CD4-positive, alpha-beta memory T cell (primary cell): ENCODE measurements at places on chromosomes 11 and 22. TPM values are rescaled to one million over a fixed set of nuclear protein-coding genes. Genes with fewer than 3 reads are reported as not detected.

IGF2 gene
- total RNA-seq = not detected

- no peaks in the 10 kb centered on the region for H3K4me1 ChIP-seq
- no peak overlapping the region for H3K4me3 ChIP-seq
- no peak for DNase-seq
- H3K27me3 ChIP-seq = no peaks in the 10 kb centered on the region
- H3K27ac ChIP-seq = no peak overlapping the region
- no peaks in the 10 kb centered on the region for H3K36me3 ChIP-seq
These were observed 14.9 kb downstream of the ADAMTS8 start for GRCh38 chr11:130413405-130414106.

MYBPC3 gene
- not detected for total RNA-seq

PATE4 gene
- not detected for total RNA-seq

DAGLA gene
- total RNA-seq = 0.44 TPM

DNA sequence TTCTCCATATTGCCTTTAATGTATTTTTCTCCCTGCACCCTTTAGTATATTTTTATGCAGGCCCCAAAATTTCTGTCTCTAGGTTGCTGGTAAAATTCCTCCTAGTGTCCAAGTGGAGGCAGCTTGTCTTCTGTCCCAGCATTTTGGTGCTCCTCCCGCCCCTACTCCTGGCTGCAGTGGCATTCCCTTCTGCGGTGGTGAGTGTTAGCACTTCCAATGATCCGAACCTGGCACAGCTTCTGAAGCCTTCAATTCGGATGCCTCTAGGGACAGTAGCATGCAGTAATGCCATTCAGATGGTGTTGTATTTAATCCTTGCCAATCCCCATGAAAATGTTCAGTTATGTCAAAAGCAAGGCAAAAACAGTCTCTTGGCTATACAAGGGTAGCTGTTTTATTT lies 5.9 kb downstream of the YWHAH start:
- no peak overlapping the region for H3K4me3 ChIP-seq
- H3K27ac ChIP-seq = no peak overlapping the region
- no peaks in the 10 kb centered on the region for H3K27me3 ChIP-seq
- peaks cover 13% of the 10 kb centered on the region for H3K36me3 ChIP-seq
- peaks cover 79% of the 10 kb centered on the region for H3K4me1 ChIP-seq

DNA sequence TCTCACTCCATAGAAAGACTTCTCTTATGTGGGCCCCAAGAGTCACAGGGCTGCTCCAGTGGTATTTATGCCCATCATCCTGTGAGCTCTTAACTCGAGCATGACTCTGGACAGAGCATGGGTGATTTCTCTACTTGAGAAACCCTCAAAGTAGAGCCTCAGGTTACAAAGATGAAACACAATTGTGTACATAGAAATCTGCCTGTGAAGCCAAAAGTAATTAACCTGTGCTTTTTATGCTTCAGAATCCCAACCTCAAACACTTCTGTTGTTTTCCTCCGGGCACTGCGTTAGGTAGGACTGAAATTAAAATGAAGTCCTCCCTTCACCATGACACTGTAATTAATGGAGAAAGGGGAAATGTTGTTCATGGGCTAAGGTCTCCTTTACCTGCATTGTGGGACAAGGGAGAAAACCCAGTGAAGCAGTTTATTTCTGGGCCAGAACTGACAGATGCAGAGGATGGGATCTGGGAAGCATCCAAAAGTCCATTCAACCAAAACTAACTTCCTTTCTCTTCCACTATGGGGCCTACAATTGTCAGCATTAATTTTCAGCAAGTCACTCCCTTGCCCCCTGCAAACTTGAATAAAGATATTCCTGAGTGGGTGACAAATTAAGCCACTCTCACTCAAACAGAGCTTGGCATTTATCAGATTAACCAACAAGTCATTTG lies 24.1 kb upstream of the POU2AF1 start:
- H3K4me3 ChIP-seq = no peak overlapping the region
- no peak overlapping the region for H3K27ac ChIP-seq
- DNase-seq = no peak
- H3K36me3 ChIP-seq = no peaks in the 10 kb centered on the region
- no peaks in the 10 kb centered on the region for H3K27me3 ChIP-seq

DNA sequence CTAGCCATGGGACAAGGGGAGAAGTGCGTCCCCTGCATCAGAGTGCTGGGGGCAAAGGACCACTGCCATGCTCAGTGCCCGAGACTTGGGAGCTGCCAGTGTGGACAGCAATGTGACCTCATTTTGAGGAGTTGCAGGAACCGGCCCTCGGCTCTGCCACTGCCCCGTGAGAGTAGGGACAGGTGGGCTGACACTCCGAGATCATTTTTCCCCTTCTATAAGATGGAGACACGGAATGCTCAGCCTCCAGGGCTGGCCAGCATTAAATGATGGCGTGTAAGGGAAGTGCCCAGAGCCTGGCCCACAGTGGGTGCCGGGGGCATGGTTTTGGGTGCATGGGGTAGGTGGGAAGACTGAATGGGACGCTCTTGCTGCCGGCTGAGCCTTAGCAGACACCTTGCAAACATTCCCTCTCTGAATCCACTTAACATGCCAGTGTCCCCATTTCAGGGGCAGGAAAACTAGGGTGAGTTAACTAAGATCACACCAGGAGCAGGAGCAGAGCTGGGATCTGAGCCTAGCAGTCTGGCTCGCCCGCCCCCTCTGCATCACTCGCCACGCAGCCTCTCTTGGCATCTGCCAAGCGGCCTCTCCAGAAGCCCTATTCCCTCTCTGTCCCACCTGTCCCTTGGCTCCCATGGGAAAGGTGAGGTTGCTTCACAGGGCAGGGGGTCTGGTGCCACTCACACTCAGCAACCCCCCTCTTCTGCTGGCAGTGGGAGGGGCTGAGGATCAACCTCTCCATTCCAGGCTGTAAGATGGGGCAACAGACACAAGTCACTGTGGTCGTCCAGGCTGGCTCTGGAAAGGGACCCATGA lies 13.6 kb downstream of the NPTXR start:
- H3K36me3 ChIP-seq = no peaks in the 10 kb centered on the region
- H3K4me3 ChIP-seq = no peak overlapping the region
- no peaks in the 10 kb centered on the region for H3K27me3 ChIP-seq

DNA sequence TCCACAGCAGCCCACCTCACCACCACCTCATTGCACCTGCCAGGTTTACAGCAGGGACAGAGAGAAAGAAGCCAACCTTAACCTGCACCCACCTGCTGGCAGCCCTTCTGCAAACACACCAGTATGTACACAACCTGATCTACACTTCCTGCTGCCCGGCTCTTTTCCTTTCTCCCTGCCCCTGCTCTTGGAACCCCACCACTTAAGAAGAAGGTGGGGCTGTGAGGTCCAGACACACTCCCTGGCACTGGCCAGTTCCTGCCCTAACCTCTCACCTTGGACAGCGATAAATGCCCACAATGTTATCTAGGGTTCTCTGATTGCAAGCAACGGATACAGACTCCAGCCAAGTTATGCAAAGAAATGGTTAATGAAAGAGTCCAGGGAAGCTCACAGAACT lies 10.8 kb upstream of the SLC35C1 start:
- H3K4me1 ChIP-seq = no peaks in the 10 kb centered on the region
- H3K27me3 ChIP-seq = no peaks in the 10 kb centered on the region
- H3K27ac ChIP-seq = no peak overlapping the region
- DNase-seq = no peak

RPS25 gene
- 2,705 TPM for total RNA-seq

CHADL gene
- 1.0 TPM for total RNA-seq

DNA sequence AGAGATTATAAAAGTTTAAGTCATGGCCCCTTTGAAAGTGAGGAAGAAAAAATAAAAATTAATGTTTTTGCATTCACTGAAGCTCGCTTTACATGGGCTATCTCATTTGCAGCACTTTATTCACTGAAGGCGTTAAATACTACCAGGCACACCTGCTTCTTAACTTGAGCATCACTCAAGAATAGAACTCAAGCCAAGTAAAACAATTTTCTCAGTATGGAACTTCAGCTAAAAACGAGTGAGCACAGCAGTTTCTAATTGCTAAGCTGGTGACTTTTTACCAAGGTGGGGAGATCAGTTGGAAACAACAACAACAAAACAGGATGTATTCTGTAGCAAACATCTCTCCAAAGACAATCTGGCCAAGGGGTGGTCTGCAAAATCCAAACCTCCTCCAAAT lies 405.6 kb downstream of the RAB38 start:
- H3K4me1 ChIP-seq = no peaks in the 10 kb centered on the region
- H3K27me3 ChIP-seq = no peaks in the 10 kb centered on the region
- no peak for DNase-seq
- H3K4me3 ChIP-seq = no peak overlapping the region
- no peaks in the 10 kb centered on the region for H3K36me3 ChIP-seq

- no peak overlapping the region for H3K27ac ChIP-seq
- no peaks in the 10 kb centered on the region for H3K27me3 ChIP-seq
These were observed 47.0 kb upstream of the SUSD2 start for GRCh38 chr22:24134090-24134846.

DNA sequence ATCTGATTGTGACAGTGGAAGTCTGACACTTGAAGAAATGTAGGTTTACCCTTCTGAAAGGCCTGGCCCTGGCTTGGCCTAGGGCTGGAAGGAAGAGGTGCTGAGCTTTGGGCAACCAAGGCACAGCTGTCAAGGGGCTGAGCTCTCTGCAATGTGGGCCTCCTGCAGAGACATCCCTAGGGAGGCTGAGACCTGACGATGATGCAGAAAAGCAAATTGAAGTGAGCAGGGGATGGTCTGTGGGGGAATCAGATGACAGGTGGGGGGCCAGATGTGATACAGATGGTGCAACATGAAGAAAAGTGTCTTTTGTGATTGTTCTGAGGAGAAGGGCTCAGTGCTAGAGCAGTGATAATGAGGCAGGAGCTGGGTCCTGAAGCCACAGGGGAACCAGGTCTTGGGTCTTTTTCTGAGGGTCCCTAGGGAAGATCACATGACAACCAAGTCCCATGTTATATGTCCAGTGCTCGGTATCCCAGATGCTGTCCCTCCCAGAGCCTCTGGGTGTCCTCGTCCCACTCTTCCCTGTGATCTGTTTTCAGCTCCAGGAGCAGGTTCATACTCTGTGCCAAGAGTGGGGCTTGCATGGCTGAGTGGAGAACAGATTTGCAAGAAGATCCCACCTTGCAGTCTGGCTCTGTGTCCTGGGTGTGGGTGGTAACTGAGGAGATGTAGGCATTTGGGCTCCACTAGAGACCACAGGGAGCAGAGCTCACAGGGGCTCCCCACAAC lies 79.9 kb upstream of the VPREB1 start:
- no peak for DNase-seq
- no peaks in the 10 kb centered on the region for H3K27me3 ChIP-seq
- no peak overlapping the region for H3K4me3 ChIP-seq
- H3K4me1 ChIP-seq = peaks cover 11% of the 10 kb centered on the region
- H3K27ac ChIP-seq = no peak overlapping the region

- no peak overlapping the region for H3K4me3 ChIP-seq
- H3K36me3 ChIP-seq = peaks cover 14% of the 10 kb centered on the region
- no peaks in the 10 kb centered on the region for H3K4me1 ChIP-seq
- no peaks in the 10 kb centered on the region for H3K27me3 ChIP-seq
- no peak overlapping the region for H3K27ac ChIP-seq
These were observed 34.9 kb downstream of the KDM2A start for GRCh38 chr11:67153971-67154370.

- H3K4me3 ChIP-seq = no peak overlapping the region
- H3K27me3 ChIP-seq = no peaks in the 10 kb centered on the region
- H3K27ac ChIP-seq = no peak overlapping the region
- H3K36me3 ChIP-seq = no peaks in the 10 kb centered on the region
- no peak for DNase-seq
- H3K4me1 ChIP-seq = no peaks in the 10 kb centered on the region
These were observed 11.4 kb upstream of the WNT11 start for GRCh38 chr11:76217653-76218160.

DNA sequence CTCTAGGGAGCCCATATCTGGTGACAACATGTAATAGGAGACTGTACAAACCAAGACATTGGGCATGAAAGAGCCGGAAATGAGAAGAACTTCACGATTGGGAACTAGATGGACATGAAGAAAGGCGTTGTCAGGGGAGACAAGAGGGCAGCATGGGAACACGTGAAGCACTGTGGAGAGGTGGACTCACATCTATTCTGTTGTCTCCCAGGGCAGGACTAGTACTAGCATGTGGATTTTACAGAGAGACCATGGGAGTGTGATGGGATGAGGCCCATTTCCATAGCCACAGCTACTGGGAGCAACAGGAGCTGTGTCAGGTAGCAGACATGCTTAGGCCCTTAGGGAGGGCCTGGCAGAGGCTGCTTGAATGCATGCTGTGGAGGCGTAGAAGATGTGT lies 333.9 kb downstream of the OPCML start:
- no peak overlapping the region for H3K4me3 ChIP-seq
- no peak overlapping the region for H3K27ac ChIP-seq
- no peaks in the 10 kb centered on the region for H3K36me3 ChIP-seq
- H3K4me1 ChIP-seq = no peaks in the 10 kb centered on the region
- DNase-seq = no peak

MAJIN gene
- total RNA-seq = 0.91 TPM

- H3K27ac ChIP-seq = no peak overlapping the region
- no peak for DNase-seq
- H3K4me1 ChIP-seq = no peaks in the 10 kb centered on the region
- peaks cover 25% of the 10 kb centered on the region for H3K36me3 ChIP-seq
These were observed 16.1 kb downstream of the LRRC75B start for GRCh38 chr22:24576778-24577177.

DNA sequence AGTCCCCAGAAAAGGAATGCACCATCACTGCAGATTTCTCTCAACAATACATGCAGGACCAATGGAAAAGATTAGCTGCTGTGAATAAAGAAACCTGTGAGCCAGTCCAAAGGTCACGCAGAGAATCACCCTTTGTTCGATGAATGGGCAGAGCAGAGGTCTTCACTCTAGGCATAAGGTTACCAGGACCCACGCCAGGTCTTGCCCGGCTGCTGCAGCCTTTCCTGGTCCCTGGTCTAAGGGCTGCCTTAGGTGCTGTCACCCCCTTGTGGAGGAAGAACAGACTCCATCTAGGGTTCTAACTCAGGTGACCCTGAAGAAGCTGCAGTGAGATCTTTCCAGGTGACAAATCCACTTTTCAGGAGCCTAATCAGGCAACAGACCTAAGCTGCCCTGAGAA lies 29.0 kb upstream of the NAP1L4 start:
- H3K27me3 ChIP-seq = no peaks in the 10 kb centered on the region
- no peak overlapping the region for H3K27ac ChIP-seq
- H3K4me1 ChIP-seq = peaks cover 25% of the 10 kb centered on the region
- peak; percentile 40 for DNase-seq
- no peak overlapping the region for H3K4me3 ChIP-seq
- peaks cover 45% of the 10 kb centered on the region for H3K36me3 ChIP-seq

GRCh38 chr11:41189701-41190436 lies 269.6 kb downstream of the LRRC4C start:
- no peak overlapping the region for H3K4me3 ChIP-seq
- H3K27me3 ChIP-seq = no peaks in the 10 kb centered on the region
- no peaks in the 10 kb centered on the region for H3K36me3 ChIP-seq

- no peaks in the 10 kb centered on the region for H3K4me1 ChIP-seq
- no peak for DNase-seq
- no peak overlapping the region for H3K27ac ChIP-seq
- H3K27me3 ChIP-seq = no peaks in the 10 kb centered on the region
These were observed 262.2 kb downstream of the BRD1 start for GRCh38 chr22:49565516-49565855.

DNA sequence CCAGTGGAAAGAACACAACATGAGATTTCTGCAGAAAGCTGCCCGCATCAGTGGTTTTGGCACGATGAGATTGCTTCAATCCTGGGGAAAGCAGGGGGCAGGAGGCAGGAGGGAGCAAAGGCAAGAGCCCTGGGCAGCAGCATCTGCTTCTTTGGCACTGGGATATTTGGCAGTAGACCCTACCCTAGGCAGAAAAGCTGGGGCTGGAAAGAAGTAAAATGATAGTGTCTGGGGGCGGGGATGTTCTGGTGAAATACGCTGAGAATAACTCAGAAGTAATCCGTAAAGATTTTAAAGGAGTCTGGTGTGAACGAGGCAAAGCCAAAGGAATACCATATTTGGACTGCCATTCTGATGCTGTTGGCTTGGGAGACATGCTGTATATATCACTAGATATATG lies 62.0 kb downstream of the FAM76B start:
- H3K4me1 ChIP-seq = no peaks in the 10 kb centered on the region
- no peak overlapping the region for H3K4me3 ChIP-seq
- H3K27me3 ChIP-seq = no peaks in the 10 kb centered on the region
- no peak for DNase-seq
- no peaks in the 10 kb centered on the region for H3K36me3 ChIP-seq
